Dermis microvascular lymphatic vessel endothelial cell (primary cell): ENCODE measurements at places on chromosomes 2 and 18. TPM values are rescaled to one million over a fixed set of nuclear protein-coding genes. Genes with fewer than 3 reads are reported as not detected.

CNRIP1 gene
- 31.2 and 44.9 TPM in 2 replicates for total RNA-seq

TWIST2 gene
- total RNA-seq = 0.38 TPM in 1 of 2 replicates, not detected in the other

ZNF512 gene
- 10.0 and 11.9 TPM in 2 replicates for total RNA-seq

C1GALT1C1L gene
- 0.13 TPM in 1 of 2 replicates, not detected in the other for total RNA-seq

KIAA1328 gene
- 3.0 and 3.3 TPM in 2 replicates for total RNA-seq

PASK gene
- total RNA-seq = 5.8 and 13.0 TPM in 2 replicates

OTOS gene
- total RNA-seq = not detected in 2 replicates

NT5C1B gene
- not detected in 2 replicates for total RNA-seq

CABYR gene
- total RNA-seq = 0.76 and 3.1 TPM in 2 replicates

SH3BP4 gene
- 16.0 and 21.7 TPM in 2 replicates for total RNA-seq

CFAP221 gene
- total RNA-seq = under 0.01 TPM in 1 of 2 replicates, not detected in the other

KCNIP3 gene
- total RNA-seq = 0.13 TPM in 2 replicates

KCNE4 gene
- total RNA-seq = under 0.01 TPM in 1 of 2 replicates, not detected in the other

BOLL gene
- total RNA-seq = not detected in 2 replicates

OR6B2 gene
- not detected in 2 replicates for total RNA-seq

CFC1 gene
- not detected in 2 replicates for total RNA-seq

B3GNT7 gene
- 7.2 and 19.1 TPM in 2 replicates for total RNA-seq

ZAP70 gene
- total RNA-seq = 0.13 TPM in 2 replicates

KIAA2012 gene
- total RNA-seq = not detected in 2 replicates

VWA3B gene
- total RNA-seq = 0.13 TPM in 1 of 2 replicates, not detected in the other

NEU4 gene
- total RNA-seq = 0.13 TPM in 1 of 2 replicates, not detected in the other

C2orf80 gene
- not detected in 2 replicates for total RNA-seq

TDRD15 gene
- total RNA-seq = not detected in 2 replicates

CCDC141 gene
- total RNA-seq = 0.63 and 1.5 TPM in 2 replicates

COPS8 gene
- total RNA-seq = 45.1 and 63.7 TPM in 2 replicates

CNNM4 gene
- 1.3 and 2.3 TPM in 2 replicates for total RNA-seq

OSBPL6 gene
- total RNA-seq = 3.9 and 8.7 TPM in 2 replicates

ATOH8 gene
- 13.1 and 21.5 TPM in 2 replicates for total RNA-seq

RNU2-63P gene
- total RNA-seq = 99.9 TPM in 1 of 2 replicates, not detected in the other

NPHP1 gene
- 1.5 and 1.7 TPM in 2 replicates for total RNA-seq

NEMP2 gene
- 2.1 and 2.4 TPM in 2 replicates for total RNA-seq

IL36RN gene
- not detected in 2 replicates for total RNA-seq

CROCC2 gene
- not detected in 2 replicates for total RNA-seq

GALNT14 gene
- 0.39 and 1.3 TPM in 2 replicates for total RNA-seq

HOXD9 gene
- total RNA-seq = 16.8 and 18.6 TPM in 2 replicates
